ENCODE measurements at places on chromosomes 5 and 9.

DNA sequence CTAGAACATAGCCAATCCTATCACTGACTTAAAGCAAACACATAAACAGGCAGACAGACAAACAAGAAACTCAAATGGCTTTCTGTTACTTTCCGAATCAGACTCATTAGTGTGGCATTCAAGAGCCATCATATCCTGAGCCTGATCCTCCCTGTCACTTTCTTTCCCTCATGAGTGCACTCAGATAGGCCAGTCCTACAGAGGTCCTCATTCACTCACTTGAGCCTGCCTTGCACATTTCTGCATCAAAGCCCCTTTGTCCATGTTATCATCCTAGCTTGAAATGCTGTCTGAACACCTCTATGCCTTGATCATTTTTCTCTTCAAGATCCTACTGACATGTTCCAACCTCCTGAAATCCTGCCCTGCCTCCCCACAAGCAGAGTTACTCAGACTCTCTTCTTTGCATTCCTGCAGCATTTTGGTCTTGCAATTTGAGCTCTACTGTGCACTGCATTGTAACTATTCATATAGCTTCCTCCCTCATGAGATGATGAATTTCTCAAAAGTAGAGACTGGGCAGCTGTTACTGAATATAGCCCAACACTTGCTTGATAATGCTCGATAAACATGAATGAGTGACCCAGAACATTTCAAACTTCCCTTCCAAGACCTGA is 126.9 kb downstream of the PALM2AKAP2 start:
- no peak for DNase-seq

GRCh38 chr5:14257995-14258403 is 114.9 kb downstream of the TRIO start:
- DNase-seq = no peak

- no peak for DNase-seq
These were observed 138.2 kb downstream of the SNX18 start for GRCh38 chr5:54655761-54656160.

DNA sequence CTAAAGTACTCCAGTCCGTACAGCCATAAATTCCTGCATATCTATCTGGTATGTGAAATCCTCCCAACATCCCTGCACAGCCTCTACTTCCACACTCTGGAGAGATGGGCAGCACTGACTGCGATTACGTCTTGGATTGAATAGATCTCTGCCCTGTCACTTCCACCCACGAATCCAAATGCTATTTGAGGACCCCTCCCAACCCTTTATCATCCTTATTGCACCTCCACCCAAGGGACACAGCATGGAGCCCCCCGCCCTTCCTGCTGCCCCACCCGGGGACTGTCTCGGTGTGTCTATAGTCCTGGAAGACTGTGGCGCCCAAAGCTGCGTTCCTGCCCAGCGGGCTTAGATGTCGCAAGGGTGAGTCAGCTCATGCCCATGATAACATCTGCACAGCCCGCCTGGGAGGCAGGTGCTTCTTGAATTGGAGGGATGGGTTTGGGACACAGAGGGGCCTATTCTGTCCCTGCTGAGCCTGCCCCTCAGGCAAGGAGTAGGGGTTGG is 105.7 kb upstream of the HAND1 start:
- no peak for DNase-seq
